Left lung (tissue), 14 donors: ENCODE measurements at places on chromosomes 2 and 18. TPM values are rescaled to one million over a fixed set of nuclear protein-coding genes. Genes with fewer than 3 reads are reported as not detected.

SERPINB10 gene
- polyA plus RNA-seq = 0.24 TPM

POTEJ gene
- polyA plus RNA-seq = 0.13 TPM

PXDN gene
- polyA plus RNA-seq = 175 TPM

PLCD4 gene
- polyA plus RNA-seq = 13.3 TPM

ANAPC1 gene
- 41.0 TPM for polyA plus RNA-seq

DPP10 gene
- 4.9 TPM for polyA plus RNA-seq

IL36G gene
- not detected for polyA plus RNA-seq

ASPRV1 gene
- polyA plus RNA-seq = 3.2 TPM

SPR gene
- polyA plus RNA-seq = 6.5 TPM

TACR1 gene
- polyA plus RNA-seq = 1.8 TPM

SCTR gene
- polyA plus RNA-seq = 2.2 TPM

TEX44 gene
- not detected for polyA plus RNA-seq
